ENCODE measurements at places on chromosomes 7 and 10. TPM values are rescaled to one million over a fixed set of nuclear protein-coding genes. Genes with fewer than 3 reads are reported as not detected.

WNT2 gene
- 21.7 TPM for total RNA-seq

MARVELD1 gene
- total RNA-seq: 58.4 TPM

SPDYE6 gene
- total RNA-seq: not detected

MMP21 gene
- total RNA-seq: 0.32 TPM

DLD gene
- total RNA-seq: 61.1 TPM

ASB10 gene
- not detected for total RNA-seq

- no peaks in the 10 kb centered on the region for H3K36me3 ChIP-seq
- H3K4me1 ChIP-seq: peaks cover 51% of the 10 kb centered on the region
- H3K27me3 ChIP-seq: no peaks in the 10 kb centered on the region
- peak within 1 kb of the TSS; percentile 87 for H3K4me3 ChIP-seq
- DNase-seq: peak; percentile 100
Observed at GRCh38 chr7:44606341-44607140, at the start of gene OGDH. Gene OGDH, plus strand, starts transcription at chr7:44606627. Its CDS starts 17,717 bp downstream, at chr7:44624344.

DNA sequence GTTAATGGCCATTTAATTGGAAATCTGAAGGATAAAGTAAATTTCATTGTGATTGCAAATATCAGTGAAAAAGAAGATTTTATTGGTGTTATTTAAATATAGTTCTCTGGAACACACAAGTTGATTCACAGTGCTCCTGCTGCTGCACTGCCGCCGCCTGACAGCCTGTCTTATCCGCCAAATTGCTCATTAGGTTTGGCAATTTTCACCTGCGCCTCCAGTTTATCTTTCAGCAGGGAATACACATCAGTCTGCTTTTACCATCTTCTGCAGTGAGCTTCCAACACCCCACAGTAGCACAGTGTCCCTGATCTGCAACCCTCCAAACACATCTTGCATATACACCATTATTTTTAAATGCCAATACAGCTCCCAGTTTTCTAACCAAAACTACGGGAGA is 308.3 kb downstream of the PARD3 start:
- H3K4me1 ChIP-seq: no peaks in the 10 kb centered on the region
- H3K27ac ChIP-seq: no peak overlapping the region
- no peak overlapping the region for H3K4me3 ChIP-seq
- H3K36me3 ChIP-seq: no peaks in the 10 kb centered on the region
- no peaks in the 10 kb centered on the region for H3K27me3 ChIP-seq

DNA sequence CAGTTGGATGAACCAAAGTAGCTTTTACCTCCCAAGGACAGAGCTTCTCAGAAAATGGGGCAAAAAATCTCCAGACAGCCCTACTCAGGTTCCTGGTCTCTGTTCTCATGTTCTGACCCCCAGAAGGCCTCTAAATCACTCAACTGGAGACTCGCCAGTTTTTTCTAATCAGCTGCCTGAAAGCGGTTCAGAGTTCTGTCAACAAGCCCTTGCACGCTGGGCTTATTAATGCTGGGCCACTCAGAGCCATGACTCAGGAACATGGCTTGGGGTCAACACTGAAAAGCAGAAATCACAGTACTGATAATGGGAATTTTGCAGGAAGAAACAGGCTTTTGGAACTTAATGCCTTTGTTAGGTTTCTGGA is 15.3 kb downstream of the ECHDC3 start:
- H3K4me3 ChIP-seq: no peak overlapping the region
- H3K36me3 ChIP-seq: peaks cover 32% of the 10 kb centered on the region
- H3K4me1 ChIP-seq: peaks cover 13% of the 10 kb centered on the region
- peak; percentile 64 for DNase-seq

DNA sequence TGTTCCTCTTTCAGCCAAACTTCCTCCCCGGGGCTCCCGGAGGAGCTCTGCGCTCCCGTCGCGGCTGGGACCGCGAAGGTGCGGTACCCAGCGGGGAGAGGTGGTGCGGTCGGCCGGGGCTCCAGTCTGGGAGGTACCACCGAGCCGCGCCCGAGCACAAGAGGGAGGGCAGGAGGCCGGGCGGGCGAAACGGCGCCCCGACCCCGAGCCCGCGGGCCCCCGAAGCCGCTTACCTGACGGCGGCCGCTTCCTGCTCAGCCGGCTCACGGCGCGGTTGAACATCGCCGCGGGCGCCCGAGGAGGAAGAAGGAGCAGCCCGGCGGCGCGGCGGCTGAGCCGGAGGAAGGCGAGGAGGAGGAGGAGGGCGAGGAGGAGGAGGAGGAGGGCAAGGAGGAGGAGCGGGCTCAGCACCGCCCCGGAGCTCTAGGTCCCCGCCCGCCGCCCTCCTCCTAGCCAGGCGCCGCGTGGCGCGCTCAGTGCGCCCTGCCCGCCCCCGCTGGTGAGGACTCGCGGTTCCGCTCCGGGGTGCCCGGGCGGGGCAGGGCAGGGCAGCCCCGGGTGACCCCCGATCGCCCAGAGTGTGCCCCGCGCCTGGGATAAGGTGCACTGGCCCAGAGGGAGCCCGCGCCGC is at the start of gene RGS10:
Gene RGS10, minus strand, starts transcription at position 363 of the 631 bp plus-strand sequence. Its CDS starts 81 bp downstream, at position 282.
- peaks cover 36% of the 10 kb centered on the region for H3K4me1 ChIP-seq
- no peaks in the 10 kb centered on the region for H3K36me3 ChIP-seq
- peak within 1 kb of the TSS; percentile 74 for H3K4me3 ChIP-seq
- peak; percentile 22 for DNase-seq

DNA sequence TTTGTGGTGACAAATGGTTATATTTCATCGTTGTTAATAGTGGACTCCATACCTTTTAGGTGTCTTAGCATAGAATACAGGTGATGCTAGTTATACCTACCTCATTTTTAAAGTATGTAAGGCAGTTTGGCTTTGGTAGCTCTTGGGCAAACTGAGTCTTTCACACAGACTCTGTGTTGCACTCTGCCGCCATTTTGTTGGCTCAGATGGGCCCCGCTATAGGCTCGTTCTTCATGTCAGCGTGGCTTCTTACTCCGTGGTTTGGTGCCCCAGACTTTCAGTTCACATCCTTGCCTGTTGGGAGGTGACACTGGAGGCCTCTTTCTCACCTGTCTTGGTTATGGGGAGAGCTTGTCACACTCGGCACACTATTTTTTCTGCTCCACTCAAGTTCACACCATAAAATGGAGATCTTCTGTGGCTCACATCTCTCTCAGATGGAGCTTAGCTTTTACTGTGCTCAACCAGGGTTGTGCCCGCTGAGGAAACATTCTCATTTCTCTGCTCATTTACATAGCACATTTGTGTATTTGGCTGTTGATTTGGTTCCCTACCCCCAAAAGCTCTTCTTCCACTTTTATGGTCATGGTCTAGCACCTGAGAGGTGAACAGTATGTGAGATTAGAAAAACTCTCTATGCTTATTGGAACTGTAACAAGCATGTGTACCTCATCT is 178.5 kb downstream of the ARID5B start:
- no peak overlapping the region for H3K4me3 ChIP-seq
- peaks cover 38% of the 10 kb centered on the region for H3K4me1 ChIP-seq
- no peaks in the 10 kb centered on the region for H3K36me3 ChIP-seq

DNA sequence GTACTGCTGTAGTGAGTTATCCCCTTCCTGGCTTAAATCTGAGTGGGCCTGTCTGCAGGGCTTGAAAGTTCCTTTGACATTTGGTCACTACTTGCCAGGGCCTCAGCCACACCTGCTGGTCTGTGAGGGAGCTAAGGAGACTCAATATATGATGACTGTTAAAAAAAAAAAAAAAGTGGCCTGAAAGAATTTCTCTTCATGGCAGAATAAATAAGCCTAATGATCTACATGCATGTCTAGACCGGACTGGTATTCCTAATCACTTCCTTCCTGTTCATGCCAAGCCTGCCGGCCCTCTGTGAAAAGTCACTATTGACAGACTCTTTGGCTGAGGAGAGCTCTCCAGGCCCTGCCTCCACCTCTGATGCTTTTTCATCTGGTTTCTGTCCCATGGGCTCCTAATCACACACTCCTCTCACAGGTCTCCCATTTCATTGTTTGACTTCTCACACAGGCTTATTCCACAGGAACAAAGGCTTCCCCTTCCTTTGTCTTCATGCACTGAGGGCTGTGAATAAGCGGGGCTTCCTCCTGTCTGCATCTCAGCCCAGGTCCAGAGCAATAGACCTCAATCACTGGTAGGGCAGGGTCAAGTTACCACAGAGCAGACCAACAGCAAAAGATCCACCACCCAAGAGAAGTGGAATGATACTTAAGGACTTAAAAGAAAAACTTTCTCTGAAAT is 99.1 kb upstream of the SEC61G start:
- no peak overlapping the region for H3K27ac ChIP-seq
- H3K4me1 ChIP-seq: no peaks in the 10 kb centered on the region
- no peaks in the 10 kb centered on the region for H3K27me3 ChIP-seq
- H3K4me3 ChIP-seq: no peak overlapping the region

GRCh38 chr7:47458057-47458456 is 123.9 kb downstream of the TNS3 start:
- H3K4me1 ChIP-seq: peaks cover 42% of the 10 kb centered on the region
- no peaks in the 10 kb centered on the region for H3K27me3 ChIP-seq
- no peak for DNase-seq
- H3K27ac ChIP-seq: no peak overlapping the region
- no peak overlapping the region for H3K4me3 ChIP-seq

DNA sequence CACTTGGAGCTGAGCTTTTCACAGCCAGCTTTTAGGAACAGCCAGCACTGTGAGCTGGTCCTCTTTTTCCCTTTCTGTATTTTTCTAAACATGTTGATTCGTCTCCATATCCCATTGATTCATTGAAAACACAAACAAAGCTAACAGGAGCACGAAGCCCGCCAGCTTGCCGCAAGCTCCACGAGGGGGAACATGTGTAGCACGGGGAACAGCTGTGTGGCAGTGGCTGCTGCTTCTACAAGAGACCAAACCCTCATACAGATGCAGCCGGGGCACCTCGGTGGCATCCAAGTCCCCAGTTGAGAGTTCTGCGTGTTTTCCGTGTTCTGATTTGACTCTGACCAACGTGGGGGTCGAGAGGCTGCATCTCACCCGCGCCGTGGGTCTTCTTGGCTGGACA is 80.8 kb upstream of the SH2B2 start:
- H3K27me3 ChIP-seq: no peaks in the 10 kb centered on the region
- no peaks in the 10 kb centered on the region for H3K36me3 ChIP-seq

DNA sequence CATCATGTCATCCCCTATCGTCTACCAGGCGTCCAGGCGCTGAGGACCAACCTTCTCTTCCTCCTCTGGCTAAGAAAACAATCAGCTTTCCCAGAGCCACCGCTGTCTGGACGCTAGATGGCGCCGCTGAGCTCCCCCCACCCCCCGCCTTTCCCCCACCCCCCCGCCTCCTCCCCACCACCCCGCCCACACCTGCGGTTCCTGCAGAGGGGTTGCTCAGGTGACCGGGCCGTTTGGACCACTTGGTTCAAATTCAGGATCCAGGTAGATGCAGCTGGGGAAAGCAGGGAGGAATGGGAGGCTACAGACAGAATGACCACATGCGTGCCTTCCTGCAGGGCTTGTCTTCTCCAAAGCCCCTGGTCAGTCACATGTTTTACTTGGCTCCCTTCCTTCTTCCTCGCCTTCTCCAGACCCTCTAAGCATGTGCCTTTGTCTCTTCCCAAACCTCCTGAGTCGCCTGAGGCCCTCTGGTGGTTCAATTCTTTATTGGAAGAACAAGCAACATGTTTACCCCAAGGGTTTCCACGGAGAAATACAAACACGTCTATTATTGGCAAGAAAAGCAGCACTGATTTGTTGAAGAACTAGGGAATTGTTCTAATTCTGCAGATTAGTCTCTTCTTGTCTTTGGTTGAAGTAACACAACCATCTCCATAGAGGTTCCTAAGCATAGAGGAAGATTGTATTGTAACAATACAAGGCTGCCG is 24.7 kb downstream of the AOC1 start:
- H3K27me3 ChIP-seq: no peaks in the 10 kb centered on the region
- no peak for DNase-seq
- no peak overlapping the region for H3K4me3 ChIP-seq
- H3K4me1 ChIP-seq: peaks cover 9% of the 10 kb centered on the region
- H3K27ac ChIP-seq: no peak overlapping the region

DNA sequence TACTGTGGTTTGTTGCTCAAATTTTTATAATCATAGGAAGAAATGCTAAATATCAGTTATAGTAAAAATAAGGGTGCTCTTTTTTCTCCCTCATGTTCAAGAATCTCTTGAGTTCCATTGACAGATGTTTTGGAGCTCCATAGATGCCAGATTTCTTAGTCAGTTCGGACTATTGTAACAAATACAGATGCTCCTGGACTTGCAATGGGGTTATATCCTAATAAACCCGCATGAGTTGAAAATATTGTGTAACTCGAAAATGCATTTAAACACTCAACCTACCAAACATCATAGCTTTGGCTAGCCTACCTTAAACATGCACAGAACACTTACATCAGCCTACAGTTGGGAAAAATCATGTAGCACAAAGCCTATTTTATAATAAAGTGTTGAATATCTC is 100.7 kb upstream of the CSTF2T start:
- H3K4me3 ChIP-seq: no peak overlapping the region
- H3K36me3 ChIP-seq: no peaks in the 10 kb centered on the region
- H3K4me1 ChIP-seq: no peaks in the 10 kb centered on the region
- no peaks in the 10 kb centered on the region for H3K27me3 ChIP-seq
- no peak overlapping the region for H3K27ac ChIP-seq
- no peak for DNase-seq

DNA sequence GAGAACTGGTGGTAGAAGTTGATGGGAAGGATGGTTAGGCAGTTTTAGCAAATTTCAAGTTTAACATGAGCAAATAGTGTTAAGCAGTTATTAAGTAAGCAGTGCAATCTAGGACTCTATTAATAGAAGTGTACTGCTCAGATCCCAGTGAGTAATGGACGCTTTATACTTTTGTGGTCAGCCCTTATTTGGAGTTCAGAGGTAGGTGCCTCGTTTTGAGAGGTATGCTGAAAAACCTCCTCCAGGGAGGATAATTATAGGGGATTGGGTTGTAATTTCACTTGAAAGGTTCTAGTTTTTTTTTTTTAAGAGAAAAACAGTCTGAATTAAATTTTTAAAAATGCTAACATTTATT is 33.5 kb upstream of the CCDC7 start:
- H3K4me1 ChIP-seq: peaks cover 5% of the 10 kb centered on the region
- peak overlapping the region; percentile 14 for H3K27ac ChIP-seq
- no peak for DNase-seq
- no peaks in the 10 kb centered on the region for H3K27me3 ChIP-seq
- H3K36me3 ChIP-seq: no peaks in the 10 kb centered on the region
- H3K4me3 ChIP-seq: no peak overlapping the region

GRCh38 chr10:103543617-103544525 is 50.4 kb downstream of the NEURL1 start:
- peaks cover 12% of the 10 kb centered on the region for H3K4me1 ChIP-seq
- no peak overlapping the region for H3K27ac ChIP-seq
- H3K36me3 ChIP-seq: no peaks in the 10 kb centered on the region
- no peaks in the 10 kb centered on the region for H3K27me3 ChIP-seq
- DNase-seq: no peak

GRCh38 chr10:46229144-46229563 is 57.6 kb upstream of the ANTXRL start:
- no peaks in the 10 kb centered on the region for H3K27me3 ChIP-seq
- H3K4me3 ChIP-seq: no peak overlapping the region
- DNase-seq: no peak
- H3K27ac ChIP-seq: no peak overlapping the region
- H3K4me1 ChIP-seq: no peaks in the 10 kb centered on the region
- no peaks in the 10 kb centered on the region for H3K36me3 ChIP-seq

- H3K36me3 ChIP-seq: no peaks in the 10 kb centered on the region
- H3K27me3 ChIP-seq: no peaks in the 10 kb centered on the region
- H3K4me1 ChIP-seq: no peaks in the 10 kb centered on the region
- no peak for DNase-seq
- H3K4me3 ChIP-seq: no peak overlapping the region
Observed at GRCh38 chr7:118478931-118479330, 254.4 kb downstream of the ANKRD7 start.

Measured in left lung (tissue), 14 donors.